ENCODE measurements at places on chromosomes 1 and 21.

DNA sequence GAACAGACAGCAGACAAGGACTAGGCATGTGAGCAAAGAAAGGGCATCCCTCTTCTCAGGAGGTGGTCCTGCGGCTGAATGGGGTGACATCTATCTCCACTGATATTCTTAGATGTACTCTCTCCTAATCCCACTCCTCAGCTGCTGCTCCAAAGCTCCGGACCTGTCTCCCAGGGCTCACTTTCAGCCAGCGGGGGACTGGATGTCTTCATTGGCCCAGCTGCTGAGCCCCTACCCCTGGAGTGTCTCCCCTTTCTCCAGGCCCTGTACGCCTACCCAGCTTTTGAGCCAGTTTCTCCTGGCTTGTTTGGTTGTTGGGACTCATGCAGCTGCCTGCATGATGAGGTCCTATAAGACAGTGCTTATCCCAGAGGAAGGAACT lies 28.8 kb upstream of the CSF1 start:
- DNase-seq, result no peak

GRCh38 chr1:28458237-28459228 lies 47.3 kb upstream of the RCC1 start:
- no peak for DNase-seq

- no peak for DNase-seq
Observed at GRCh38 chr1:247335882-247336281, 4.2 kb upstream of the ZNF496 start.

DNA sequence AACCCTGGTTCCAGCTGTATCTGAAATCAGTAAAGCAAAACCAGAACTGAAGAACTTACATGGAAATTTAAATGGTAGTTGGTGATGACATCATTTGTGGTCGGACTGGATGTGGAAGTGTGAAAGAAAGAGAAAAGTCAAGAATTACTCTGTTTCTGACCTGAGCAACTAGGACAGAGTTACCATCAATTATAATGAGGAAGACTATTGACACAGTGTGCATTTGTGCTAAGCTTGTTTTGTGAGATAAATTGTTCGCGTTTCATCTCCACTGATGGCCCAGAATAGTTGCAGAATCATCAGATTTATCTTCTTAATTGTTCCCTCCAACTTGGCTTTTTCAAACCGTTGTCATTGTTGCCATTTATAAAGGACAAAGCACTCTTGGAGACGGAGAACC lies 410.6 kb upstream of the DEPDC1 start:
- DNase-seq, result no peak

GRCh38 chr1:243345205-243345604 lies 89.4 kb downstream of the SDCCAG8 start:
- no peak for DNase-seq

- no peak for DNase-seq
Observed at GRCh38 chr1:208820580-208821212, 576.5 kb upstream of the PLXNA2 start.
